Kidney epithelial cell (primary cell): ENCODE measurements at places on chromosomes 3 and 15. TPM values are rescaled to one million over a fixed set of nuclear protein-coding genes. Genes with fewer than 3 reads are reported as not detected.

DNA sequence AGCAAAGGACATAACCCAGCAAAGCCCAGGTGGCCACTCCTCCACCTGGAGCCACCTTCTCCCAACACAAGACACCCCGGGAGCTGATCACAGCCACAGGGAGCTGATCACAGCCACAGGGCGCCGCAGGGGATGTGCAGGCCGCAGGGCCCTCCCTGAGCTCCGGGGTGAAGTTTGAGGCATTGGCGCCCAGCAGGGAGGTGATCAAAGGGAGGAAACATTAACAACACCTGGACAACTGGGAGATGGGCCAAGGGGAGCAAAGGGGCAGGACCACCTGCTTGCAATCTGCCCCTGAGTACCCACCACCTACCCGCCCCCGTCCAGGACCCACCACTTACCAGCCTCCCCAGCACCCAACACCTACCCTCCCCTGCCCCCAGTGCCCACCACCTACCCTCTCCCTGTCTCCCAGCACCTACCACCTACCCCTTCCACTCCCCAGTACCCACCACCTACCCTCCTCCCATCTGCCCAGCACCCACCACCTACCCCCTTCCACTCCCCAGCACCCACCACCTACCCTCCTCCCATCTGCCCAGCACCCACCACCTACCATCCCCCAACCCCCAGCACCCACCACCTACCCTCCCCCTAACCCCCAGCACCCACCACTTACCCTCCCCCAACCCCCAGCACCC lies 2.4 kb downstream of the UROC1 start:
- no peak for DNase-seq

- DNase-seq = no peak
Measured at GRCh38 chr3:112782491-112782890, 64.2 kb downstream of the CD200R1L start.

DNA sequence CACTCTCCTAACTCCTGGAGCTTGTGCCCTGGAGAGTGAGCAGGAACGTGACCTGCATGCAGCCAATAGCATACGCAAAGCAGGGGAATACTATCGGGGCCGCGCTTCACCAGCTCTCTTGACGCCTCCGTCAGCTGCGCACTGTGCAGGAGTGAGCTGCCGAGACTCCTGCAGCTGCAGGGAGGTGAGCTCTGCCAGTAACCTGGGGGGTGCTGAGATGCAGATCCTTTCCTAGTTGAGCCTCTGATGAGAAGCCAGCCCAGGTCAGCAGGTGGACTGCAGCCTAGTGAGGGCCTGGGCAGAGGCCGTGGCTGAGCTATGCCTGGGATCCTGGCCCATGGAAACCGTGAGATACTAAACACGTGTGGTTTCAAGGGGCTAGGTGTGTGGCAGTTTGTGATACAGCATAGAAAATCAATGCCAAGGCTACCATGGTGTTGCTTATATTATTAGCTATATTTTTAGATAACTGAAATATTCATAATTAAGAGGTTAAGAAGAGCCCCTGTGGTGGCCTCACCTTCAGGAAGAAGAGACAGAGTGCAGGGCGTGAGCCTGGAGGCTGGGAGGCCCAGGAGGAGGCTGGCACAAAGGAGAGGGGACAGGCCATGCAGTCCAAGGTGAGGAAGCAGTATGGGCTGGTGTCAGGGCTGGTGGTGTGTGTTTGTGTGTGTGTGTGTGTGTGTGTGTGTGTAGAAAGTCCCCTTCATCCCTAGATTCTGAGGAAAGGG lies 5.9 kb upstream of the DNAJB8 start:
- DNase-seq = no peak

DNA sequence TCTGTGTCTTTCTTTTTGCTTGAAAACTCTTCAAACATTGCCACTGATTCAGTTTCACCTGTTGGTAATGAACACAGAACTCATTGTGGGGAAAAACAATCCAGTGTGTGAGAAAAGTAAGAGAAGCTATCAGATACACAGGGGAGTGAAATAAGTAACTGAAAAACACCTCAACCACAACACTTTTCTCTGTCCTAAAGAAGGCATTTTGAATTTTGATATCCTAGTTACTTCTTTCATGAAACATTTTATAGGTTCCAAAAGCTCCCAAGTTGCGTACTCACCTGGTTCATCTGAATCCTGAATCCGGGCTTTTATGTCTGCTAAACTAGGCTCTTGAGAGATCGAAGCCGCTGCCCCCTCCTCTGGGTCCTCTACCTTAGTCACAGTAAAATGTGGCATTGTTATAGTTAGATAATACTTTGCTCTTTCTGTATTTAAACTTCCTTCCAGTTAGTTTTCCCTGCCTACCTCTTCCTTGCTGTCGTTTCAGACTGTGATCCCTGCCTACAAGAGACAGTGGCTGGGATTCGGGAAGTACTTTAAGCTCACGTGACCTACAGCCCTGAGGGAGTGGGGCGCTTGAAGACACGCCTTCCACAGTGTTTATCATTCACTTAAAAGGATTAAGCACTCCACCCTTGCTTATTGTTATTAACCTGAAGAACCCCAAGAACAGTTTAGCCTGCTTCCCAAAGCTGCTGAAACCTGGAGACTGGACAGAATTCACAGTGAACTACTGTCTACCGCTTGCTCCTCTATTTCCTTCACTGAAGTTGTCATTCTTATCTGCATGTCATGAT lies 19.1 kb downstream of the SLC12A6 start:
- DNase-seq = no peak

DNA sequence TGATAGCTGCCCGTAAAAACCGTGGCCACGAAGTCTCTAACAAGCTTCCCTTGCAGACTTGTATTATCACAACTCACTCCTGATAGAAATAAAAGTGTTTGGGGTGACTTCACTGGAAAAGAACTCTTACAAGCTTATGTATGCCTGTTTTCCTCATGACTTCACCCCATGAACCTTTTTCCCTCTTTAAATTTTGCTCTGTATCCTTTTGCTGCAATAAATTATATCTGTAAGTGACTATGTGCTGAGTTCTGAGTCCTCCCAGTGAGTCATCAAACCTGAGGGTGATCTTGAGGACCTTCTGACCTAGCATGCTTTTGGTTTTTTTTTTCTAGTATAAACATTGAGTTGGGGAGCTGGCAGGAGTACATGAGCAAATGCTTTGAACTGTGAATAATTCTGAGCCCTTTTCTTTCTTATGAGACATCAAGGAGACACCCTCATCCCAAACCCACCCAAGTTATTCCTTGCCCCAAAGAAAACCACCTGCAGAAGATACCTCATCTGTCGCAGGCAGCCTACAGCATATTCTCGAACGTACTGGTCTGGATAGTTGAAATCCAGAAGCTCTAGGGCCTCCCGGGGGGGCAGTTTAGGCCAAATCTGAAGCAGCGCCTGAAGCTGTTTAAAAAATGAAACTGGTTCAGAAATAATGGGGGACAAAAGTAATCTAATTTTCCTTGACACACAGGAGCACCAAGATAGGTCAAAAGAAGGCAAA lies 85.9 kb downstream of the FAIM start:
- DNase-seq = peak; percentile 95

DNA sequence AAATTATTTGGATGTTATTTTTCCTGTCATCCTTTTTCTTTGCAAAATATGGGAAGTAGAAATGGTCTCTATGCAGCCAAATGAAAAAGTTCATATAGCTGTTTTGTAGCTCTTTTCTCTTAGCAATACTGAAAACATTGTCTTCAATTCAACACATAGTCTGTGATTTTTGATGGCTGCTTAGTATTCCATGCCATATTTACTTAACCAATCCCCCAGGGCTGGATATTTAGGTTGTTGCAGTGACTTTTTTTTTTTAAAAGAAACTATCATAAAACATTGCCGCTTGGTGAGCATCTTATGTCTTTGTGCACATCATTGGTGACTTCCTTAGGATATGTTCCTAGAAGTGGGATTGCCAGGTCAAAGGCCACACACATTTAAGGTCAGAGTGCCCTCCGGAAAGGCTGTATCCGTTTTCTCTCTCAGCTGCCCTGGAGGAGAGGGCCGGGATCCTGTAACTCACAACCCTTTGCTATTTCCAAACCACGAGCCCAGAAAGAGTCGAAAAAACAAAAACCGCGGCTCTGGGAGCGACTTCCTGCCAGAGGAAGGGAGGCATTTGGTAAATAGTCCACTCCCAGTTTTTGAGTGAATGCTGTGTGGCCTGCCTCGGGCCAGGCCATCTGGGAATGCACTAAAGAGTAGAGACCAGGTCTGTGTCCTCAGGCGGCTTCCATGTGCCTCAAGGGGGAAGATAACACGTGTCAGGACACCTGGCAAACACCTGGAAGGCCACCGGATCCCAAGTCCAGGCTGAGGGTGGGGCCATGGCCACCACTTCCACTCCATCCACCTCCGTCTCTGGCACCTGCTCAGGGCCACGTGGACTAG lies 41.9 kb downstream of the SMAD6 start:
- DNase-seq = no peak

Gene ILDR1
- 3.7 and 4.4 TPM in 2 replicates for total RNA-seq

- DNase-seq = no peak
Measured at GRCh38 chr3:45807133-45807532, 10.8 kb upstream of the SLC6A20 start.

Gene C3orf70
- 0.50 and 1.5 TPM in 2 replicates for total RNA-seq

DNA sequence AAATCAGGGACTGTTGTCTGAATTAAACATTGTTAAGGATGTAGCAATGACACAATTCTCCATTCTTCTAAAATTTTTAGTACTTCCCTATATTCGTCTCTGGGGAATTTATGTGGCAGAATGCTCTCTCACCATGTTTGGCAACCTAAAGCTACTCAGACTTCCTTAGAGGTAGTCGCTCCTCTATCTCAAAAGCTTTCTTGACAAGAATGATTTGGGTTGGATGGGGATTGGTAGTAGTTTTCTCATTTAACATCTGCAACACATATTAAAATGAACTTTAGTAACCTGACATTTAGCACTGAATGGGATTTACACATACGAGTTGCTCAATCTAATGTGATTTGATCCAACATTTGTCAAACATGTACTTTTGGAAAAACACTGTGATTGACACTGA lies 233.3 kb downstream of the RBMS3 start:
- no peak for DNase-seq

Gene PLA2G4E
- not detected in 2 replicates for total RNA-seq

Gene CSPG5
- 0.48 and 0.71 TPM in 2 replicates for total RNA-seq

DNA sequence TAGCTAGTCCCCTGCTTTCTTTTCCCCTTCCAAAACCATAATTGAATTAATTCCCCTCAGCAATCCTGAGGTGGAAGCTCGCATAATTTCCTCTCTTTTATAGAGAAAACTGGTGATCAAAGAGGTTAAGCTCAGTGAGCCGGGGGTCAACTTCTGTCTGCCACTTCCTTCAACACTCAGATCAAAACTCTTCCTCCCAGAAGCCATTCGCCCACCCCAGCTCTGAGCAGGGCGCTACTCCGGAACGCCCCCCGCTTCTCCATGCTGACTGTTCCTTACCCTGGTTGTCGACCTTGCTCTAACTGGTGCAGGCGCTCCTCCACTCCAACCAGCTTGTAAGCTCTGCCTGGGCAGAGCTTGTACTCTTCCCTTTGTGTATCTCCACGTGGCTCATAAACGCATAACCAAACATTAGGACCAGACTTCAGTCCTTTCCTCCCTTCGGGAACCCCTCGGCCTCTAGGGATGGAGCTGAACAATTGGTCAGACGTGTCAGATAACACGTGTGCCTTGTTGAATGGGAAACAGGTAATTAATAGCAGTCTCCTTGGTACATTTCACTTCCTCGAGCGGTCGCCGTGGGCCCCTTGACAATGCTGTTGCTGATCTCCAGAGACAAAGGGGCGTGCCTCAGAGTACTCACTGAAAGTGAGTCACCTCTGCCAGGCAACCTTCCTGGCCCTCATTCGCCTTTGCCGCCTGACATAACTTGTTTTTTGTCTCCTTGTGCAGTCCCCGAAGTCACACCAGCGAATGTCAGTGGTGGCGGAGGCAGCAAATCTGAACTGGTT lies 71.8 kb downstream of the IL5RA start:
- DNase-seq = no peak

DNA sequence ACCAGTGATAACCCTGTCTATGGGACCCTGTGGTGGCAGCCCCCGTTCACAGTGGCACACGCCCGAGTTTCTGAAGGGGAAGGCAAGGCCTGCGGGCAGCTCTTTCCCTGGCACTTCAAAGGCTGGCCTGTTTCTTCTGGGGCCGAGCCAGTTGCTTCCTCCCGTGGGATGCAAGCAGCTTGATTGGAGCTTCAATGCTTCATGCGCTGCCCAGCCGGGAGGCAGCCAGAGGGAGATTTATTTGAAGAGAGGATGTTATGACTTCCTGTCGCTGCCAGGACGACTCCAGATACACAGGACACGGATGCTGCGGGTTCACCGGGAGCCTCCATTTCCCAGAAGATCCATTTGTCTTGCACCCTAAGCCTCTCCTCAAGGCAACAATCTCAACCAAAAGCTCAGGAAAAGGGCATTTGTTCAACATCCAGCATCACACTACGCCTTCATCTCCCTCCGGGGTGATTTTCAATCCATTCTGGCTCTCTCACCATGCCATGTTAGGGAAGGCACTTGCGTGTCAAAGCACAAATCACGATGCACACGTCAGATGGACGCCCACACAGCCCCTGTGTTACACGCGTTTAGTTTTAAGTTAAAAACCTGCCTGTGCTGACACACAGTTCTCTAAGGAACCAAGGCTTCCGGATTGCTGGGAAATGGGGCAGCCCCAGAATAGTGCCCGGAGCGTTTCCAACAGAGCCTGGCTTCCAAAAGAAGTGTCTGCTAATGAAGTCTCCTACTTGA lies 330.2 kb downstream of the OCA2 start:
- DNase-seq = no peak
